ENCODE measurements at places on chromosomes 7 and 10.

- no peak for DNase-seq
These were observed 16.4 kb upstream of the RNF148 start for GRCh38 chr7:122719010-122719578.

DNA sequence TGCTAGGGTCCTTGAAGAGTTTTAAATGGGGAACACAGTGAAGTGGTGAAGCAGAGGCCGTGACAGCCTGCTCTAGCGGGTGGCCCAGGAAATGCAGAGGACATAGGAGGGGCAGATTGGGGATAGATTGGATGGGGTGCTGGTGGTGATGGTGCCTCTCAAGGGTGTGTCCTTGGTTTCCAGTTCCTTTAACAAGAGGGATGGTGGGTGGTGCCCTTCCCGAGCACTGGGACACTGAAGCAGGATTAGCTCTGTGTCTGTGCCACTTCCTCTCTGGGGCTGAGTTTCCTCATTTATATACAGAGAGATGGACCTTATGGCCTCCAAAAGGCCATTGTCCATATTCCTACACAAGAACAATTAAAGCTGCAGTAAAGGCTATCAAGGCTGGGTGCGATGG, 285.5 kb downstream of the TCF7L2 start:
- DNase-seq, result no peak

DNA sequence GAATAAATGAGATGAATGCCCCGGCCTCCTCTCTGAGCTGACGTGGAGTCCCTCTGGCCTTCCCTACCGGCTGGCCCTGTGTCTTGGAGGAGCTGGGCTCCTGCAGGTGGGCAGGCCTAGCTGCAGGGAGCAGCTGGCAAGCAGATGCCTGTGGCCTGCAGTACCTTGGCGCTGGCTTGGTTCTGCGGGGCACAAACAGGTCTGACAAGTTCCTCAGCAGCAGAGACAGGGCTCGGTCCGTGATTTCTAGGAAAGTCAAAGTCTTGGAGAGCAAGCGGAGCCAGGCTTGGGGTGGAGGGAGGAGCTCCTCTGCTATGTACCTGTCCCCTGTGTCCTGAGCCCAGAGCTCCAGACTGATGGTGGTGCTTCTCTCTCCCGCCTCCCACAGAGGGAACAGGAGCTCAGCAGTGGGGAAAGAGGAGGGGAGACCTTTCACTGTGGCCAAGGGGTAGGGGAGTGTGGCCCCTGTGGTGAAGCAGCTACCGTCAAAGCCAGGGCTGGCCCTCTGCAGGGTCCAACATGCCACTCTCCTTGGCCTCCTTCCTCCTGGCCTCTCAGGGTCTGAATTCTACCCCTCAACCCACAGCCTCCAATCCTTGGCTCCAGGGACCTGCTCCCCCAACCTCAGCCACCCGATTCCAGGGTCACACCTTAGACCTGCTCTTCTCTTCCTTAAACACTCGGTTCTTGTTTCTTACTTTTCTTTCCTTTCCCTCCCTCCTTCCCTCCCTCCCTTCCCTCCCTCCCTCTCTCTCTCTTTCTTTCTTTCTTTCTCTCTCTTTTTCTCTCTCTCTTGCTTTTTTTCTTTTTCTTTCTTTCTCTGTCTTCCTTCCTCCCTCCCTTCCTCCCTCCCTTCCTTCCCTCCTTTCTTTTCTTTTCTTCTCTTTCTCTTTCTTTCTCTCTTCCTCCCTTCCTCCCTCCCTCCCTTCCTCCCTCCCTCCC, 20.1 kb downstream of the MYL10 start:
- no peak for DNase-seq

- DNase-seq, result no peak
These were observed 188.5 kb downstream of the TNS3 start for GRCh38 chr7:47393406-47393805.

DNA sequence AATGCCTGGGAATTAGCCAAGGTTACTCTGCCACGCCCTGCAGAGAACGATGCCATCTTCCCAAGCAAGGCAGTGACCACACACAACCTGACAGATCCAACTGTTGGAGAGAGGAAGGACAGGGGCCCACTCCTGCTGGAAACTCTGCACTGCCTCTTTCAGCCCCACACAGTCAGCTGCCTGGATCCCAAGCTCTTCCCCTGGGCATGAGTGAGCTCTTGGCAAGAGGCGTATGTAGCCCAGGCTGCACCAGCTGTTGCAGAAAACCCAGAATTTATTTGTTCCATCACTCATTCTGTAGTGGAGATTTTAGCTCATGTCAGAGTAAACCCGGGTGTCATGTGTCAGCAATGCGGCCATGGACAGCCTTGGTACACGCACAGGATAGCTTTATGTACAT, 135.1 kb upstream of the TRIM24 start:
- DNase-seq, result no peak

DNA sequence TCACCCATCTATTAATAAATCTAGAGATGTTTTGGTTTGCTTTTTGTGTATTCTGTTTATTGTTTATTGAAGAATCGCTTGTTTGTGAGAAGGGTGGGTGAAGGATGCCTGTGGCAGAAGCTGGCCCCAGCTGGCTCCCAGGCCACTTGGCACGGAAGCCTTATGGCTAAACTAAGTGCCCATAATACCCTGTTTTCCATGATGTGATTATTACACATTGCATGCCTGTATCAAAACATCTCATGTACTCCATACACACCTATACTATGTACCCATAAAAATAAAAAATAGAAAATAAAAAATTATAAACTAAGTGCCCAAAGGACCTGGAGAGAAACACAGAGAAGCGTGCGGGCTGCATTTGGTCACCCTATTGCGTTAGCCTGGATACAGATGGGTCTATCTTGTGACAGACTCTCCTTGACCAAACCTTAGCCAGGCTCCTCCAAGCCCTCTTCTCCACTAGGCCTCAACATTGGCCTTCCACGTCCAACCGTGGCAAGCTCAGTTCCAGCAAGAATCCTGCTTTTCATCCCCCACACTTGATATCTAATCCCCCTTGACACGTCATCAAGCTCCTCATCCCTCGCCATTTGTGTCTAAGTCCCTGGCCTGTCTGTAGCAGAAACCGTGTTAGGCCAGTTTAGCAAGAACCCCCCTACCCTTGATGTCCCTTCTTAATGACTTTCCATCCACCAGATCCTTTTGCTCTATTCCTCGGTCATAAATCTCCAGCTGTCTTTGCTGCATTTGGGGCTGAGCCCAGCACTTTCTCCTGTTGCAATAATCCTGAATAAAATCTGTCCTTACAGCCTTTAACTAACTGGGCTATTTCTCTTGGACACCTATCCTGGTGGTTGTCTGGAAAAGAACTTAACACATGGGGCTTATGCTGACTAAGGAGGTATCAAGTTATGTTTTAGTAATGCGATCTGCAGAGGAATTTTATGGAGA, 245.2 kb downstream of the TNS3 start:
- DNase-seq, result no peak

DNA sequence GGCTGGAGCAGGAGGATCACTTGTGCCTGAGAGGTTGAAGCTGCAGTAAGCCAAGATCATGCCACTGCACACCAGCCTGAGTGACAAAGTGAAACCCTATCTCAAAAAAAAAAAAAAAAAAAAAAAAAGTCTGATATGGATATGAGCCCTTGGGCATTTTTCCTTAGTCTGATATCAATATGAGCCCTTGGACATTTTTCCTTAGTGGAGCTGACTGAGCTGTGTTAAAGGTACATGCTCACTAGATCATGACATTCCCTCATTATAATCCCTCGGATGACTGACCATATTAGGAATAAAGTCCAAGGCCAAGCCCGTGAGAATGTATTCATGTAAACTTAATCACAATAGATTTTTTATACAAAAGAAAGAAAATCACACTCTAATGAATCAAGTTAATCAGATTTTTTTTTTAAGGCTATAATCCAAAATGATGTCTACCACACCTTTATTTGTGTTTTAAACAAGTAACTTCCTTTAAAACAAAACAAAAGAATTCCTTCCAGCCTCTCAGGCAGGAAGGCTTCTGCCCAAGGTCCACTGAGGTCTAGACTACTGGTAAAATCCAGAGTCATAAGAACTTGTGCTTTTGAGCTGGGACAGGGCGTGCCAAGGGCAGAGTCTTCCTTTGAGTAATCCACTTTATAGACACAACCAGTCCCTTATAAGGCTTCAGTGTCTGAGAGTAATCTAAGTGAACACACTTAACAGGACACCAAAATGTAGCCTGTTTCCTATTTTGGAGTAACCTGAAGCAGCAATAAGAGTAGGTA, 5.5 kb downstream of the PPA1 start:
- DNase-seq, result no peak

DNA sequence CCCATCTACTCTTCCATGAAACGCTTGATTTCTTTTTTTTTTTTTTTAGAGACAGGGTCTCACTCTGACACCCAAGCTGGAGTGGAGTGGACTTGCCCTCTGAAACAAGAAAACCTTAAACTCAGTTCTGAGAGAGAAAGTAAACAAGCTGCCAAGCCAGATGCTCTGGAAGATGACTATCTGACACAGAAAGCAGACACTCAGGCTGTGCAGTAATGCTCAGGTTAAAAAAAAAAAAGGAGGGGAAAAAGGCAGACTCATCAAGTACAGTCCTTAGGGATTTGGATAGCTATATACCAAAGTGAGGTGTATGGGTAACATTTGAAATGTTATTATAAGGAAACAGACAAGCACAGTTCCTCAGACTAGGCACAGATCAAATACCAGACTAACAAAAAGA, 80.5 kb downstream of the IDE start:
- DNase-seq, result no peak

GRCh38 chr7:5218564-5219360, 28.7 kb downstream of the WIPI2 start:
- no peak for DNase-seq

DNA sequence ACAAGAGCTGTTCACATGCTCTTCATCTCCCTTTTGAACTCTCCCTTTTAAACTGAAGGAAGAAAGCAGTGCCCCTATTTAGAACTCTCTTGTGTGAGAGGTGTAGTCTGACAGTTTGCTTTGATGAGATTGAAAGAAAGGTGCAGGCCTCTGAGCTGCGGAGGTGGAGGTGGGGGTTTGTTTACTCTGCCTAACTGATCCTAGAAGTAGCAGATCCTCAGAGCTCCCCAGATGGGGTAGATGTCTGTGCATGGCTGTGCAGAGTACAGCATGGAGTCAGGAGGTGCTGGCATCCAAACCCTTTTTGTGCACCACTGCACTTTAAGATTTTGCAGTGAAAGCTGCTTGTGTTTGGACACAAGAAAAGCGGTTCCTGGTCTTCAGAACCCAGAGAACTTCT, 58.3 kb downstream of the MINDY4 start:
- DNase-seq, result no peak

GRCh38 chr10:102819054-102819453, 18.2 kb downstream of the CYP17A1 start:
- no peak for DNase-seq

GRCh38 chr10:88620441-88620840, 33.9 kb downstream of the LIPJ start:
- DNase-seq, result no peak

DNA sequence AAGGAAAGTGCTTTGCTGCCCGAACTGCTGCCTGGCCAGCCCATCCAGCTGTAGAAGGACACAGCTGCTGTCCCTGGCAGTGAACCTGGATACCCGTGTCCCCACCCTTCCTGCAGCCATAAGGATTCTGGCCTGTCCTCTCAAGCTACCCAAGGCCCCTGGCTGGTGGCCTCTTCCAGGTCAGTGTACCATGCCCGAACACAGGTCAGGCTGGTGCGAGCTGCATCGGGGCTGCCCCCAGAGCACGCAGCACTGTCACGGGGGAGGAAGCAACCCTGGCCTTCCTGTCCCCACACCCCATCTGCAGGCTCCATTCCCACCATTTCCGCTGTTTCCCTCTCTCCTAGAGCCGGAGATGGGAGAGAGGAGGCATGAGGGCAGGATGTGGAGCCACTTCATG, 30.5 kb upstream of the PWWP2B start:
- no peak for DNase-seq

DNA sequence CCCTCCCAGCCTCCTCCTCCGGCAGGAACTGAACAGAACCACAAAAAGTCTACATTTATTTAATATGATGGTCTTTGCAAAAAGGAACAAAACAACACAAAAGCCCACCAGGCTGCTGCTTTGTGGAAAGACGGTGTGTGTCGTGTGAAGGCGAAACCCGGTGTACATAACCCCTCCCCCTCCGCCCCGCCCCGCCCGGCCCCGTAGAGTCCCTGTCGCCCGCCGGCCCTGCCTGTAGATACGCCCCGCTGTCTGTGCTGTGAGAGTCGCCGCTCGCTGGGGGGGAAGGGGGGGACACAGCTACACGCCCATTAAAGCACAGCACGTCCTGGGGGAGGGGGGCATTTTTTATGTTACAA, 83.3 kb downstream of the PAX2 start:
- no peak for DNase-seq

DNA sequence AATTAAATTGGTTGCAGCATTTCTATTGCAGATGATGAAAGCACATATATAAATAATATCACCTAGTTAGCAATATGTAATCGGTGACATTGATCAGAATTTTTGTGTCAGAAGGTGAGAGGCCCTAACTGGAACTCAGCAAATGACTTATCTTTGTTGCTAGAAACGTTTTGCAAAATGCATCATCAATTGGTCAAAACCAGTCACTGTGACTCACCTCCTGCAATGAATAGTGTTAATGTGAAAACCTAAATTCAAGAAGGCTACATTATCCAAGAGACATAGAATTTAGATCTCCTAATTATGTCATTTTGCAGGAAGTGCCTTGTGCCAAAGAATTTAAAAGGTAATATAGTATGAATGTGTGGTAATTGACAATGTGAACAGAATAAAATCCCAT, 9.8 kb upstream of the PNLIPRP3 start:
- DNase-seq, result no peak

- DNase-seq, result no peak
These were observed 32.5 kb upstream of the EIF4H start for GRCh38 chr7:74141705-74142104.

- no peak for DNase-seq
These were observed 183.1 kb upstream of the PRSS58 start for GRCh38 chr7:142440906-142441411.

DNA sequence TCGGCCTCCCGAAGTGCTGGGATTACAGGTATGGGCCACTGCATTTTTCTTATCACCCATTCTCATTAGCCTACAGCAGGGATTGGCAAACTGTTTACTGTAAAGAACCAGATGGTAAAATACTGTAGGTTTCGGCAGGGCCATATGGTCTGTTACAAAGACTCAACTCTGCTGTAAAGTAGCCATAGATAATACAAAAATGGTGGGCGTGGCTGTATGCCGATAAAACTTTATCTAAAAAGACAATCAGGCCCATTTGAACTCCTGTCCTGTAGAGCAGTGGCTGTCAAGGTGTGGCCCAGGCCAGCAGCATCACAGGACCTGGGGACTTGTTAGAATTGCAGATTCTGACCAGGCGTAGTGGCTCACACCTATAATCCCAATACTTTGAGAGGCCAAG, 134.3 kb downstream of the CUX1 start:
- no peak for DNase-seq

DNA sequence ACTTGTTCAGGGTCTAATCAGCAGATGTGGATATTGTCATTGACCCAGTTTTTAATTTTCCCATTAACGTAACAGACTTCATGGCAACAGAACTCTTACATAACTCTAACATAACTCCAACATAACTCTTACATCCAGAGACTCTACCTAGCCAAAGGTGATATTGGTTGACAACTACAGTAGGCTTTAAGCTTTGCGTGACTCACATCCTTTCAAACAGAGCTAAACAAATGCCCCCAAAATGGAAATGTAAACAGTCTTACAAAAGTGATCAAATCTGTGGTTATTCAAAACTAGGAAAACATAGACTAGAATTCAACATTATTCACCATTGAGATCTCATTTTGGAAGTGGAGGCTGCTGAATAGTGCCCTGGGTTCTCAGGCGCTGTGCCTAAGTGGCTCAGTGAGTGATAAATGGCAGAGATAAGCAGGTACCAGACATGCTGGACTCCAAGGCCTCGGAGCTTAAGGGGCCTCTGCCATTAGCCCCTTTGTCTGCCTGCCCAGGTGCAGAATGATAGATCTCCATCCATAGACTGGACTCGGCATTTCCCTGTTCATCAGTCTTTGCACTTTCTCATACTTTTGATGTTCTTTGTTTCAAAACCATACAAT, 34.3 kb upstream of the BTBD16 start:
- no peak for DNase-seq
